Activated T-cell treated with anti-CD3 and anti-CD28 coated beads, Interleukin-2, amount 50 U/mL, for 72 hours (primary cell): ENCODE measurements at places on chromosomes 7 and 10.

DNA sequence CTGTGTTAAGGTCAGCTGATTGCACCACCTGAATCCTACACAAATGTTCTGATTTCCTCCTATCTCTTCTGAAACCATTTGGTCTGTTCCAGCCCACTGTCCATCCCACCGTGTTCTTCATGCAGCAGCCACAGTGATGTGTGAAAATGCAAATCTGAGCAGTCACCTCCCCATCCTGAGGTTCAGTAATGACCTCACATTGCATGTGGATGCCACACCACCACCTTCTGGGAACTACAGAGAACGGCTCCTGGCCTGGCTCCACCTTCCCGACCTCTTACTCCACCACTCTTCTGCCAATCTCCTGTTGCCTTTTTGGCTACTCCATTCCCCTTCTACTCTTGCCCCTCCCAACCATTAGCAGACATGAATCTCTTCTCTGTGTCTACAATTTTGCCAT is 244.4 kb downstream of the TNS3 start:
- no peak for DNase-seq

GRCh38 chr10:74816824-74817498 is 9.4 kb upstream of the KAT6B start:
- DNase-seq: no peak

GRCh38 chr10:54607983-54608382 is 193.0 kb downstream of the PCDH15 start:
- no peak for DNase-seq

GRCh38 chr10:4683137-4683536 is 142.9 kb upstream of the AKR1E2 start:
- DNase-seq: no peak
